ENCODE measurements at places on chromosomes 7 and 10.

- DNase-seq, result peak; percentile 70
Observed at GRCh38 chr7:30285067-30285535, 704 bp downstream of the ZNRF2 start.

DNA sequence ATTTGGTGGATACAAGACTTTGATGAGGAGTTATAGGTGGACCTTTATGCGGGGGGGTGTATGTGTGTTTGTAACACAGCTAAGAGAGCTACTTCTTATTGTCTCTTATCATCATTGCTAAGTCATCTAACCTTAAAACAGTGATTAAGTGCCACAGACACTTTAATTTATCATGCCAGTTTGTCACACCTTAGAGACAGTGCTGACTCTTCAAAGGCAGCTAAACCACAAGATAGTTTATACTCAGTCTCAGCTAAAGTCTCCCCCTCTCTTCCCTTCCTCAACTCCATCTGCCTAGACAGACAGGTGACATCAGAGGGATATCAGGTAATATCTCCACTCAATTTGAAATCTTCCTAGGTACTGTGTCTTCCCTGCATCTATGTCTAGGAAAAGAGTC lies 42.2 kb downstream of the MYPN start:
- DNase-seq, result no peak

DNA sequence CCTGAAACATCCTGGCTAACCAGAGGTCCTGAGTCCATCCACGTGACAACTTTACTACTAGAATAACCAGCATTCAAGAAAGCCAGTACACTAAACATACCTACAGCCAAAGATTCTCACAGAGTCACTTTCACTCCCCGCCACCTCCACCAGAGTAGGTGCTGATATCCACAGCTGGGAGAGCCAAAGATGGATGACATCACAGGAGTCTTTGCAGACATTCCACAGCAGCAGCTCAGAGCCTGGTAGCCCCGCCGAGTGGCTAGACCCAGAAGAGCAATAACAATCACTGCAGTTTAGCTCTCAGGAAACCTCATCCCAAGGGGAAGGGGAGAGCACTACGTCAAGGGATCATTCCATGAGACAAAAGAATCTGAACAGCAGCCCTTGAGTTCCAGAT lies 13.5 kb upstream of the ADAM22 start:
- DNase-seq, result no peak

DNA sequence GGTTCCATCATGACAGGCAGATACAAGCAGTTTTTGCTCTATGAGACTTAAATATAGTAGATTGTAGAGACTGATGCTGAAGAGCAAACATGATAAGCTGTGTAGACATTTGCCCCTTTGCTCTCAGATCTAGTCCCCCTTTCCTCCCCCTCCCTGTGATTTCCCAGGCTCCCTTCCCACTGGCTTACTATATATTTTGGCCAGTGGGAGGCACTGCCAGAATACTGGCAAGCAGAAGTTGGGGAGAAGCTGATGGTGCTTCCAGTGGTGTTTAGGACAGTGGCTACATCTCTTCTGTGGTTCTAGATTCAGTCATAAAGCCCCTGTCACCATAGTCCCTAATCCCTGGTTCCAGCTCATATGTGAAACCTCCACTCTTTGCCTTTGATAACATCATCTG lies 156.1 kb upstream of the STEAP4 start:
- no peak for DNase-seq

DNA sequence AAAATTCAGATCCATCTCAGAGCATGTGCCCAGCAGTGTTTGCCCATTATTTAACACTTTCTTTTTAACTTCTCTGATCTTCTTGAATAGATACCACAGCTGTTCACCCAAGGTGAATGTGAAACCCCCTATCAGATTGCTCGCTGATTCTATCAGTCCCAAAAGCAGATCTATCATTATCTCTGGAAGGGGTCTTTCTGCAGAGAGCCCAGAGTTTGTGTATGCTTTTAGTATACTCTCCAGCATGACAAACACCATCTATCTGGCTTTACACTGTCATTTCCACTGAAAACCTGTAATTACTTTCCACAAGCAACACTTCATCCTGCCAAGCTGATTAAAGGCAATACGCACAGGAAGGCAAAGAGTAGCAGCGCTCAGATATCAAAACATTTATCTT lies 168.2 kb downstream of the CACNA2D1 start:
- no peak for DNase-seq

GRCh38 chr10:56240471-56240870 lies 120.6 kb downstream of the ZWINT start:
- DNase-seq, result no peak

GRCh38 chr10:28151636-28152035 lies 151.2 kb downstream of the MPP7 start:
- DNase-seq, result no peak

DNA sequence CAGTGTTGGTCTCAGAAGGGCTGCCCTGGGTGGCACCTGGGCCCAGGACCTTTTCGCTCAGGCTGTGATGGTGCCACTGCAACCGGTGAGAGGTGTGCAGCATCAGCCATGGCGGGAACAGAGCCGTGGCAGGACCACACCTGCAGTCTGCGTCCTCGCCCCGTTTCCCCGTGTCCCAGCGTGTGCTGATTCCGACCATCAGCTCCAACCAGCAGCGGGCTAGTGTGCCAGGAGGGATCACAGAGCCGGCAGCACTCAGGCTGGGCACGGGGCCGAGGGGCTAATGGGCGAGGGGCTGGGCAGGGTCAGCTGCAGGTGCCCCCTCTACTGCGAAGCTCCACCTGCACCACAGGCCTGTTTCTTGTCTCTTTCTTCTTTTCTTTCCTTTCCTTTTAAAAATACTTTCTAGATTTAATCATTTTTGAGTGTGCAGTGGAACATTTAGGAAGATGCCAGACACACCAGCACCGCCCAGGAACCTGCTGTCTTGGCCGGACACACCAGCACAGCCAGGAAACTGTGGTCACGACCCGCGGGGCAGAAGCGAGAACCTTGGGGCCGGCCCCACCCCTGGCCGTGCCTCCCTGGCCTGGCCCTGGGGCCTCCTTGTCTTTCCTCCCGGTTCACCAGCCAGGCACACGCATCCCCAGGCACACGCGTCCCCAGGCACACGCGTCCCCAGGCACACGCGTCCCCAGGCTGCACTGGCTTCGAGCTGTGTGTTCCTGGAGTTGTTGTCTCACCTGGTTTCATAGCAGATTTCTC lies 34.6 kb downstream of the ADGRA1 start:
- no peak for DNase-seq

GRCh38 chr10:26386781-26387180 lies 51.4 kb upstream of the APBB1IP start:
- no peak for DNase-seq

- DNase-seq, result peak; percentile 98
Observed at GRCh38 chr10:69439350-69439739, 11.9 kb upstream of the TSPAN15 start.

DNA sequence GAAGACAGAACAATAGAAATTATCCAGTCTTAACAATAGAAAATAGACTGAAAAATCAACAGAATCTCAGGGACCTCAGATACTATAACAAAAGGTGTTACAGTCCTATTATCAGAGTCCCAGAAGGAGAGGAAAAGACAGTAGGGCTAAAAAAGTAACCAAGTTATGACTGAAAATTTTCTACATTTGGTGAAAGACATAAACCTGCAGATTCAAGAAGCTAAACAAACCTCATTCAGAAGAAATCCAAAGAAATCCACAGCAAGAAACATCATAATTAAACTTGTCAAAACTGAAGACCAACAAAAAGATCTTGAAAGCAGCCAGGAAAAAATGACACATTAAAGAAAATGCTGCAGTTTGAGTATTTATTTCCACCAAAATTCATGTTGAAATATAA lies 41.9 kb downstream of the HECTD2 start:
- DNase-seq, result no peak

- no peak for DNase-seq
Observed at GRCh38 chr10:24908793-24909423, 43.5 kb downstream of the PRTFDC1 start.
